Activated T-helper 1 cell treated with Interleukin-2 at 50 U/mL for 16 hours (primary cell): ENCODE measurements at places on chromosomes 2 and 18.

GRCh38 chr2:137837830-137838229, 126.4 kb upstream of the HNMT start:
- no peak for DNase-seq

GRCh38 chr2:234512884-234513669, 16.2 kb upstream of the ARL4C start:
- no peak for DNase-seq

DNA sequence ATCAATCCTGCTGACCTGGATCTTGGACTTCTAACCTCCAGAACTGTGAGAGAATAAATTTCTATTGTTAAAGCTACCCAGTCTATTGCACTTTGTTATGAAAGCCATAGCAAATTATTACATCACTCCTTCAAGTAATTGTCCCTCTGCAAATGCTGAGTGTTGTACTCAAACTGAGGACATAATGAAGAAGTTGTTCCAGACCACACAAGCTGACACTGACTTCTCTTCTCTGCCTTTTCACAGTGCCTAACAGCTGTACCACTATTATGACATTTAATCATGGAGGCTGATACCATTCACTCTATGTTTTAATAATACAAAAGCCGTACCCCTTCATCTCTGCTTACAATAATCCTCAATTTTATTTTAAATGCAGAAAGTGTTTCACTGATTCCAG, 424.1 kb upstream of the PIK3C3 start:
- DNase-seq: no peak

- no peak for DNase-seq
Observed at GRCh38 chr2:65846989-65847678, 414.7 kb upstream of the SPRED2 start.

- no peak for DNase-seq
Observed at GRCh38 chr2:34161549-34161948, 562.5 kb upstream of the FAM98A start.

DNA sequence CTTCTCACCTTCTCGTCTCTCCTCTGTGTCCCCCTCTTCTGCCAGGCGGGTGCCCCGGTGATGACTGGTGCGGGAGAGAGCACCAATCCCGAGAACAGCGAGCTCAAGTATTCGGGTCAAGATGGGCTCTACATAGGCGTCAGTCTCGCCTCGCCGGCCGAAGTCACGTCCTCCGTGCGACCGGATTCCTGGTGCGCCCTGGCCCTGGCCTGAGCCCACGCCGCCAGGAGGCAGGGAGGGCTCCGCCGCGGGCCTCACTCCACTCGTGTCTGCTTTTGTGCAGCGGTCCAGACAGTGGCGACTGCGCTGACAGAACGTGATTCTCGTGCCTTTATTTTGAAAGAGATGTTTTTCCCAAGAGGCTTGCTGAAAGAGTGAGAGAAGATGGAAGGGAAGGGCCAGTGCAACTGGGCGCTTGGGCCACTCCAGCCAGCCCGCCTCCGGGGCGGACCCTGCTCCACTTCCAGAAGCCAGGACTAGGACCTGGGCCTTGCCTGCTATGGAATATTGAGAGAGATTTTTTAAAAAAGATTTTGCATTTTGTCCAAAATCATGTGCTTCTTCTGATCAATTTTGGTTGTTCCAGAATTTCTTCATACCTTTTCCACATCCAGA, 31.3 kb downstream of the GATA6 start:
- DNase-seq: no peak

- no peak for DNase-seq
Observed at GRCh38 chr2:215970425-215970824, 42.9 kb downstream of the MREG start.

- no peak for DNase-seq
Observed at GRCh38 chr2:216777637-216778273, 82.1 kb downstream of the TNP1 start.

- DNase-seq: no peak
Observed at GRCh38 chr18:56315363-56315762, 323.0 kb downstream of the TXNL1 start.

GRCh38 chr2:7193457-7193856, 276.2 kb downstream of the RNF144A start:
- DNase-seq: no peak

DNA sequence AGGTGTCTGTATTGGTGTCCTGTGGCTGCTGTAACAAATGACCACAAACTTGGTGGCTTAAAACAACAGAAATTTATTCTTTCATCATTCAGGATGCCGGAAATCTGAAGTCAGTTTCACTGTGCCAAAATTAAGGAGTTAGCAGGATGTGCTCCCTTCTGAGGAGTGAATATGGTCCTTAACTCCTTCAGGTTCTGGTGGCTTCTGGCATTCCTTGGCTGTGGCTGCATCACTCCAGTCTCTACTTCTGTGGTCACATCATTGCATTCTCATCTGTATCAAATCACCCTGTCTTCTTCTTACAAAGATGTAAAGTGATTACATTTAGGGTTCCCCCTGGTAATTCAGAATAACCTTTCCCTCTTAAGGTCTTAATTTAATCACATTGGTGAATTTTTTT, 12.6 kb downstream of the GPD2 start:
- DNase-seq: no peak

DNA sequence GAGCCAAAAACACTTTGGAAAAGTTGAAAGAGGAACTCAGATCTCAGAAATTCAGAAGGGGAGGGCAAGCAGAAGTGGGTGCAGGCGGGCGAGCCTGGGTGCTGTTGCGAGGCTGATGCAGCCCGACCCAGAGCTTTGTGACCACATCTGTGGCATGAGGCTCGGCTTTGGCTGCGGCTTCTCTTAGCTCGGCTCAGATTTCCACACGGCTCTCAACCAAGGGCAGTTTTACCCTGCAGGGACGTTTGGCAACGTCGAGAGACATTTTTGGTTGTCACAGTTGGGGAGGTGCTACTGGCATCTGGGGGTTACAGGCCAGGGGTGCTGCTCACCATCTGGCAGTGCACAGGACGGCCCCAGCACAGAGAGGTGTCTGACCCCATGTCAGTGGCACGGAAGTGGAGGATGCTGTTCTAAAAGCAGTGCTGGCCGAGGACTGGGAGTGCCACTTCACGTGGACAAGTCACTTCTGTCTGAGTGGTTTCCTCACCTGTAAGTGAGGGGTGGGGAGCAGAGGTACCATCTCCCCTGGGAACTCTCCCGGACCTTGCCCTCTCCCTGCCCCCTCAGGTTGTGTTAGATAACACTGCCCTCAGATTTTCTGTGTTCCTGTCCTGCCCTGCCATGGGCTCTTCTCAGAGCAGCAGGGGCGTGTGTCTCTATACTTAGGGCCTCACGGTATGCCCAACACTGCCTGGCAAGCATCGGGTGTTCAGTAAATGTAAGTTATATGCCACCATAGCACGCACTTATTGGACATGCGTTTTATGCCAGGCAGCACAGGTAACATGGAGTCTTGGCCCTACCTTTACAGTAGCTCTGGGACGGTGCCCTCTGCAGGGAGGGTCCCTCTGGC, 48.7 kb upstream of the FAHD2A start:
- DNase-seq: no peak

GRCh38 chr2:42835577-42836371, 43.4 kb upstream of the HAAO start:
- DNase-seq: no peak

DNA sequence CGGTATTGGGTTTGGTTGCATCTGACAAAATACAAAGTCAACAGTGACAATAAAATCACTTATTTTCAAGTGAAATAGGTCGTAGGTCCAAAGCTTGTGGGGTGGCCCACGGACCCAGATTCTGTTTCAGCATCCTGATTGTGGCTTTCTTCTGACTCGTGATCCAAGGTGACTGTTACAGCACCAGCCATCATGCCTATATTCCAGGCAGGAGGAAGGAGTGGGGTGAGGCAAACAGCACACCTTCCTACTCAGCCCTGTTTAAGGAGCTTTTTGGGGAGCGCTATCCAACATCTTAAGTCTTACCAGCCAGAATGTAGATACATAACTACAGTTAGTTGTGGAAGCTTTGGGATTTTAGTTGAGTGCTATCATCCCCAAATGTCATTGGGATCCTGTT, 8.7 kb upstream of the SNORC start:
- no peak for DNase-seq

GRCh38 chr2:128834207-128834879, 515.7 kb upstream of the HS6ST1 start:
- no peak for DNase-seq

GRCh38 chr2:112794841-112795240, 10.5 kb upstream of the IL1A start:
- no peak for DNase-seq

- DNase-seq: no peak
Observed at GRCh38 chr2:132979339-132980093, 309.5 kb upstream of the LYPD1 start.

DNA sequence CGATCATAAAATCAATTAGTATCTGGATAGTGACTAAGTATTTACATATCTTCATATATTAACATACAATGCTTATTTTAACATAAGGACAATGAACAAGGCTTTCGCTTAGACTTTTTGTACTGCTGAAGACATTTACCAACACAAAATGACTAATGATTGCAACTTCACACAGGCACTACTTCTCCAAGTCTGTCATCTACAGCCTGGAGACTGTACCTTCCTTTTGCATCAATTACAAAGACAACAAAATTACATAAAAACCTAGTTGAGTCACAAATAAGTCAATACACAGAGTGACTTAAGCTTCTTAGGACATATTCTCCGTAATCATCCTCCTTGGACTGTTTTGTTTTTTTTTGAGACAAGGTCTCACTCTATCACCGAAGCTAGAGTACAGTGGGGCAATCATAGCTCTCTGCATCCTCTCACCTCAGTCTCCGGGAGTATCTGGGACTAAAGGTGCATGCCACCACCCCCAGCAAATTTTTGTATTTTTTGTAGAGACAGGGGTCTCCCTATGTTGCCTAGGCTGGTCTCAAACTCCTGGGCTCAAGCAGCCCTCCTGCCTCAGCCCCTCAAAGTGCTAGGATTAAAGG, 15.9 kb downstream of the PUM2 start:
- no peak for DNase-seq

DNA sequence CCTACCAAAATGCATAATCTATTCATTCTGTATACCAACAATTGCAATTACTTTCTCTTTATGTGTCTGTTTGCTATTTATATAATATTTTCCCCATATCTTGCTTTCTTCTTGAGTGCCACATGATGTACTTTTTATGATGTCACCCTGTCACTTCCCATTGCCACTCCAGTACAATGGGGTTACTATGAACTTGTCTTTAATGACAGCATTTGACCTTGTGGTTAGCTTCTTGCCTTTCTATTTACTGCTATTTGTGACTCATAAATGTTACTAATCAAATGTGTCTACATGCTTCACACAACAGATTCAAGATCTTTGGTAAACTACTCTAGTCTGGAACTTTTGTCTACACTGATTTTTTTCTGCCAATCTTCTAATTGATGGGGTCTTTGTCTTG, 486.3 kb downstream of the NR4A2 start:
- DNase-seq: no peak

DNA sequence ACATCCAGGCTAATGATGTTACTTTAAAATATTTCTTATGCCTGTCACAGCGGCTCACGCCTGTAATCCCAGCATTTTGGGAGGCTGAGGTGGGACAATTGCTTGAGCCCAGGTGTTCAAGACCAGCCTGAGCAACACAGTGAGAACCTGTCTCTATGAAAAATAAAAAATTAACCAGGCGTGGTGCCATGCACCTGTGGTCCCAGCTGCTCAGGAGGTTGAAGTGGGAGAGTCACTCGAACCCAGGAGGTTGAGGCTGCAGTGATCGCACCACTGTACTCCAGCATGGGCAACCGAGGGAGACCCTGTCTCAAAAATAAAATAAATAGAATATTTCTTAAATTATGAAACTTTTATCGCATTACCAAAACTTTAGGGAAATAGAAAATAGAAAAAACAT, 28.1 kb upstream of the ACTR3 start:
- DNase-seq: no peak

GRCh38 chr2:36658277-36658748, 38.2 kb upstream of the VIT start:
- no peak for DNase-seq

GRCh38 chr2:27281855-27282559, at the start of gene TRIM54:
Gene TRIM54 (plus strand): TSS chr2:27282429. CDS start chr2:27282732, 303 bp downstream.
- no peak for DNase-seq

DNA sequence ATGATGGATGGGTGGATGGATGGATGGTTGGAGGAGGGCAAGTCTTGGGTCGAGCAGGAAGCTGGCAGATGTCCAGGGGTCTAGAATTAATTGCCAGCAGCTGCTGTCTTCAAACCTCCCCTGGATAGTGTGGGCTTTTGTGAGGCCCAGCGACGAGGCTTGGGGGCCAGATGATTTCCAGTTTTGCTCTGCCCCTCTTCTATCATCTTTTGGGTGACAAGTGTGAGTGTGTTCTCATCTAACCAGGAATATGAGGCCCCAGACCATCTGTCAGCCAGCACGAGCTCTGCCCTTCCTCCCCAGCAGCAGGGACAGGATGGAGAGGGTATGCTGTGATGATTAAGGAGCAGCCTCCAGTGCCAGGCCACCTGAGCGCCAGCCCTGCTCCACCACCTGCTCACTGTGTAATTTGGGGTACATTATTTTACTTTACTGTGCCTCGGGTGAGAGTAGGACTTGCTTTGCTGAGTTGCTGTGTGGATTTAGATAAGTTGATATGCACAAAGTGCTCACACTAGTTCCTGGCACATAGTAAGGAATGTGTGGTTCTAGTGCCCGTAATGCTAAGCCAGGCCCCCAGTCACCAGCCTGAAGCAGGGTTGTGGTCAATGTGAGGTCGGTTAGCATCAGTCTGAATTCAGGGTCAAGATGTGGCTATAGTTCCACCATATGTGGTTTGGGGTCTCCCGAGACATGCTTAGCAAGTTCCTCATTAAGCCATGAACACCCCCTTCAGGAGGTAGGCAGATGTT, 251.1 kb downstream of the CYP26B1 start:
- no peak for DNase-seq

- no peak for DNase-seq
Observed at GRCh38 chr2:231015926-231016325, 20.0 kb downstream of the SPATA3 start.

GRCh38 chr2:144984038-144984437, 464.1 kb upstream of the ZEB2 start:
- no peak for DNase-seq

GRCh38 chr18:77573571-77573970, 323.9 kb downstream of the GALR1 start:
- DNase-seq: no peak

DNA sequence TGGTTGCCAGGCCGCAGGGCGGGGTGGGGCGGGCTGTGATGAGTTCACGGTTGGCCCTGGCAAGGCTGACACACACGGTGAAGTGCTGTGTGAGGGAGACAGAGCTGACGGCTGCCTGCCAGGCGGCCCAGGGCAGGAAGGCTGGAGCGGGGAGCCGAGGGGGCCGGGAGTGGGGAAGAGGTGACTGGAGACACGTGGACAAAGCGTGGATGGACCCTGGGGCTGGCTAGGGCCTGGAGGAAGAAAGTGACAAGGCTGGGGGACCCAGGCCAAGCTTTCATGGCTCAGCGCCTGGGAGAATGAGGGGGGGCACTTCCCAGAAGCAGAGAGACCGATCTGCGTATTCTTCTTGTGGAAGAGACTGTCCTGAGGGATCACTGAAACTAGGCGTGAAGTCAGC, 123.2 kb downstream of the DYSF start:
- no peak for DNase-seq

DNA sequence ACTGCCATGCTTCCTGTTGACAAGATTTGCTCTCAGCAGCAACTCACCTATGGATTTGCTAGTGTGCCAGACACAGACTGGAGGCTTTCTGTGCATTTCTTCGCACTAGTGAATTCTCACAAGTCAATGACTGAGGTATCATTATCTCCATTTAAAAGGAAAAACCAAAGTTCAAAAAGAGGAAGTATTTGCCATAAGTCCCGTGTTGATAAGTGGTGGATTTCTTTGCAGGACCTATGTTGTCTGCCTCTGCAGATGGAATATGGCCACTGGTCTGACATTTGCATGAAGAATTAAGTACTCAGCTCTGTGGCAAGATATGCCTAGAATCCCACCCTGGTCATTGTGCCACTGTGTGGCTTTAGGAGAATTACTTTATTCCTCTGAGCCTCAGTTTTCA, 299.6 kb downstream of the PAX3 start:
- no peak for DNase-seq
